ENCODE measurements at places on chromosomes 6 and 20. TPM values are rescaled to one million over a fixed set of nuclear protein-coding genes. Genes with fewer than 3 reads are reported as not detected.

DNA sequence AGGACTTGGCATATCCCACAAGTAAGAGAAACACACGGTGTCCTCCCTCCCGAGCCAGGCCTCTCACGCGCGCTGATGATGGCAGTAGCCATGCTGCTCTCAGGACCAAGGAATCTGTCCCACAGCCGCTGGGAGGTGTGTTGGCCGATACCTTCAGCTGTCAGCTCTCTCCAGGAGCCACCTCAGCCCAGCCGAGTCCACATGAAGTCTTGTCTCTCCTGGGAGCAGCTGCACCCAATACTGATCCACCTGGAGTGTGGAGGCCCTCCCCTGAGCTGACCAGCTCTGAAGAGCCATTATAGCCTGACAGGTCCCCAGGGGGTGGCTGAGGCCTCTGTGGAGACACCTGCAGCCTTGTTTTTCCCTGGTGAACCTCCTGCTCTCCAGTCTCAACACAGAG is 23.8 kb upstream of the NXT1 start:
- no peak for DNase-seq

DNA sequence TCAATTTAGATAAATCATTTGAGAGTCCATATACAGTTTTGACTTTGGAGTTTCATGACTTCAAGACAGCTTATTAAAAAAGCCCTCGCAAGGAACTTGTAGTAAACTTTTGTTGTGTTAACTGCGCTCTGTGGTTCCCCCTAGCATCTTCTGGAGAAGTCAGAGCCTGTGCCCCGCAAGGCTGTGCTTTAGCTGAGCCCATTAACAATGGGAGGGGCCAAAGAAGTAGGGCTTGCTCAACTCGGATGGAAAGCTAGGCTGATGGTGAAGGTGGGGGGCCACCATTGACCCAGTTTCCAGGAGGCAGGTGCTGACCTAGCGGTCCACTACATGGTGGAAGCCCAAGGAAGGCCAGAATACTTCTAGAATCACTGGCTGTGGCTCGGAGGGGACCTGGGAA is 29.3 kb upstream of the OVOL2 start:
- DNase-seq, result no peak

DNA sequence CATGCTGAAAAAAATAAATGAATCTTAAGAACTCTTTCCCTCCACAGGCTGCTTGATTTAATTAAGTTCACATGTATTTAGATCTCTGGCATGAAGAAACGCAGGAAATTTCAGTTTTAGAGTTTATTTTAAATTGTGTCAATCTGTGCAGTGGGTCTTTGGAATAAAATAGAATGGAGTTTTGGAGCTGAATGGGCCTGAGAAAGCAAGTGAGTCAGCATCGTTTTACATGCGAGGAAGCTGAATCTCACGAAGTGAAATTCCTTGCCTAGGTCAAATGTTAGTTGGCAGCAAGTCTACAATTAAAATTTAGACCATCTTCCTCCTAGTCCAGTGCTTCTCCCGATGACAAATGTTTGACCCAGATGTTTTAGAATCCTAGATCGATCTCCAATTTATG is 22.4 kb downstream of the MAP7 start:
- no peak for DNase-seq

DNA sequence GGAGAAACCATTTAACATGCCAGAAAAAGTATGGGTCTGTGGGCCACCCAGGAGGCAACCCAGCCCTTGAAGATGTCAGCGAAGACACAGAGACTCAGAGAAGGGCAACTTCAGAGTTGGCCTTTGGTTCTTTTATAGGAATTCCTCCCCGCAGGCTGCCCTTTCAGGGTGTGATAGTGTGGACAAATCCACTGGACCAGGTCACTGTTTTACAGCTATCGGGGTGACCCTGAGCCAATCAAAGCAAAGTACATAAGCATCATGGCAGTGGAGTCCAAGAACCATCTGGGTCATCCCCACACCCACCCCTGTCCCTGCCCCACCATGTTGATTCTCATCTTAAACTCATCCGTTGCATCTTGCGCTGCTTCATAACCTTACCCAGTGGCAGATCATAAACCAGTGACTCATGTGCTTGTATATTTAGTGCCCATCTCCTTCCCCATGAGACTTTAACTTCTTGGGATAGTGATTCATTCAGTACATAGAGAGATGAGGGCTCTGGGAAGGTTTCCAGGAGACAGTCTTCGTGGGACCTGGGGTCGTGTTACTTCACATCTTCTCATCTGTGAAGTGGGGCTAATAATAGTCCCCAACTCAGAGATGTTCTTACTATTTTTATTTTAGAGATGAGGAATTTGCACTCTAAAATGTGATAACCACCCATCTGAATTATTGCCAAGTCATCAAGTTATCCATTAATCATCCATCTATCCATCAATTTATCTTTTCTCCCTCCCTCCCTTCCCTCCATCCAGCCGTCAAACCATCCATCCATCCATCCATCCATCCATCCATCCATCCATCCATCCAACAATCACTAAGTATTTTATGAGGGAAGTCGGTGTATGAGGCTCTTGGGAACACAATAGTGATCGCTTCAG is 51.0 kb downstream of the EDN3 start:
- DNase-seq, result no peak

GRCh38 chr6:122620428-122620827 is 10.2 kb downstream of the PKIB start:
- DNase-seq, result no peak

GRCh38 chr20:17161673-17162481 is 65.0 kb upstream of the PCSK2 start:
- no peak for DNase-seq

DNA sequence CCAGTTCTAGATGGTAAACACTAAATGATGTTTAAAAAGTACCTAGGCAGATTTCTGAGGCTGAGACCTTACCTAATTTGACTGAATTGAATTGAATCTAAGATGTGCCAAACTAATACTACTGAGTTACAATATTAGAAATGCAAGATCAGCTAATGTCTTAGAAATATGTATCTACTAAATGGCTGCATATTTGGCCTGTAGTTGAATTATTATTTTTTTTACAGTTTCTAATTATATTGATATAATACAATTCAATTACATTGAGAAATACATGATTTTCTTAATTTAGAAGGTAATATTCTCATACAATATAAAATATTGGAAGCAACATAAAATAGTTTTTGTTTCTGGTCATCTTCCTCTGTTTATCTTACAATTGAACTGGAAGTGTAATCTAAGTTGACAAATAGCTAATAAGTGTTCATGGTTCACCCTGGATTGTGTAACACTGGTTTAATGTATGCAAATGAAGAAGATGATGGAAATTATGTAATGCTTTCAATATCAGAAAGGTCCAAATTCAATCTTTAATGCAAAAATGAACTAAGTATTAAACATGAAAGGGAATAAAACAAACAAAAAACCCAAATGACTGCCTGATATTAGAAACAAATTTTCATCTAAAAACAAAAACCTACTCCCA is 2.9 kb downstream of the MAP3K7 start:
- no peak for DNase-seq

GRCh38 chr20:9025643-9026042 is 43.2 kb upstream of the PLCB4 start:
- DNase-seq, result no peak

DNA sequence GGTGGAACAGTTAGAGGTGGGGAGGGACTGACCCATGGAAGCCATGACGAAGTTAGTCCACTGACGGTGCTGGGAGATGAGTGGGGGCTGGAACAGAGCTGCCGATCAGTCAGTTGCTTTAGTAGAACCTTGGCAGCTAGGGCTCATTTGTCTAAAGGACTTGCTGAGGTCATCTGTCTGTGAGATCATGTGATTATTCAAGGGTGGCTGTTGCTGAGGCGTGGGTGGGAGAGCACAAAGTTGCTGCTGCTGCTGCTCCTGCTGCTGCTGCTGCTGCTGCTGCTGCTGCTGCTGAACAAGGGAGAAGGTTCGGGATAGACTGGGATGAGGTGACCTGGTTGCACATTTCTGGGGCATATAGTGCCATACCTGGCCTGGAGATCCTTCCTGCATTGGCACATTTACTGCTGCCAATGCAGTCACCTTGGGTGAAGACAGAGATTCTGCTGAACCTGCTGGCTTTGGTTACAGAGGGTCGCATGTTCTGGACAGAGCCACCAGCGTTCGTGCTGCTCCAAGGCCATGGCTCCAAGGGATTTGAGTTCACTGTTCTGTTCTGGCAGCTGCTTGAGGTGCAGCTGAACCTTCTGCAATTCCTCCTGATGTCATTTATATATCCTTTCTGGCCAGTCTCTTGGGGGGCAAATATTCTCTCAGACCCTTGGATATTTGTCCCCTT is 840.5 kb downstream of the HACE1 start:
- no peak for DNase-seq

DNA sequence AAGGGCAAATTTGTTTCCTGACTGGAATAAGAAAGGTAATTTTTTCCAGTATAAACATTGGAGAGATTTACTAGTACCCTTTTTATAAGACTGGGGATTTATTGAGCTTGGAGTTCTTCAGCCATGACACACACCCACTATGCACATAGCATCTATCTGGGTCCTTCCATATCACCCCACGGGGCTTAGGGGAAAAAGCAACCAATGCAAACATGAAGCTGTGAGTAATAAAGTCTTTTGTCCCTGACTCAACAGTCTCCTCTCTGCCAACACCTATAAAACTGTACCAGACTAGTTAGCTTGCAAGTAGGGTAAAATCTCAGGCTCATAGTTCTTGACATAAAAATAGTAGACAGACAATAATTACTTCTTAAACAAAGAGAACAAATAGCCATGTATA is 23.4 kb downstream of the COL21A1 start:
- DNase-seq, result no peak

Gene GATA5
- not detected for total RNA-seq

Gene HLA-DPB1
- total RNA-seq, result 6.9 TPM

Gene CST5
- total RNA-seq, result not detected

Gene NTSR1
- total RNA-seq, result not detected

Gene SLC17A2
- total RNA-seq, result not detected

Data from activated CD4-positive, alpha-beta memory T cell treated with anti-CD3 and anti-CD28 coated beads for 36 hours (primary cell).